ENCODE measurements at places on chromosomes 12 and 14.

GRCh38 chr12:19799895-19800602 lies 360.8 kb downstream of the AEBP2 start:
- DNase-seq, result no peak

- DNase-seq, result no peak
Measured at GRCh38 chr14:52778702-52779101, 12.7 kb downstream of the GNPNAT1 start.

- DNase-seq, result no peak
Measured at GRCh38 chr12:82434392-82434911, 76.1 kb downstream of the METTL25 start.

DNA sequence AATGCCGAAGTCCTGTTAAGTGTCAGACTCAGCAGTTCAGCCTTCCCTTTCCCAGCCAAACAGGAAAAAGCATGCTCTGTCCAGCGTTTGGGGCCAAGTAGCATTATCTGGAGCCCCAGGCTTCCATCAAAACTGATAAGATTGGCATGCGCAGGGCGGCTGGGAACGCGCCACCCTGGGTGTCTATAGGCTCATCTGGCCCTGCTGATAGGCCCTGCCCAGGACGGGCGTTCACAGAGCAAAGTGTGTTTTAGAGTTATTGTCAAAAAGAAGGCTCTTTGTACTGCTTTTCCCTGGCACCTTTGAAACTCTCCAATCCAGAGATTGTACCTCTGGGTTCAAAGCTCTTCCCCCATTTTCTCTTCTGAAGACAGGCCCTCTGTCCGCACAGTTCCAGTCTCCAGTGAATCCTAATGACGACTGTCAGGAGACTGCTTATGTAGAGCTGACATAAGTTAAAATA lies at the start of gene ART4:
Gene ART4 (minus strand): TSS at position 102 of the 463 bp plus-strand sequence. CDS start 413 bp downstream, outside the sequence.
- no peak for DNase-seq

- DNase-seq, result no peak
Measured at GRCh38 chr12:57315681-57316080, 64.7 kb upstream of the STAC3 start.

DNA sequence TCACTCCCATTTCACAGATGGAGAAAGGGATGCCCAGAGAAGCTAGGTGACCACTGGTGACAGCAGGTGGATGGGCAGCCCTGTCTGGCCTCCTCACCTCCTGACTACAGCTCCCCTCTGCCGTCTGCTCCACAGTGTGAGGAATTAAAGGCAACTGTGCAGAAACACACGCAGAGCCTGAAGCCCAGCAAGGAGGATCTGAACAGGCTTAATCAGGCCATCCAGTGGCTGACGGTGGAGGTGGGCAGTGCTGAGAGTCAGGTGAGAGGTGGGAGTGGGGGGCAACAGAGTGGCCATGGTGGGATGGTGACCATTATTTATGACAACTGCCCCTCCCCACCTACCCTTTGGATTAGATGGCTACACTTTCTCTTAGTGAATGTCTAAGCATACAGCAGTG lies 1.2 kb downstream of the KRT86 start:
- DNase-seq, result no peak

GRCh38 chr14:37848985-37849621 lies 253.7 kb downstream of the TTC6 start:
- no peak for DNase-seq

DNA sequence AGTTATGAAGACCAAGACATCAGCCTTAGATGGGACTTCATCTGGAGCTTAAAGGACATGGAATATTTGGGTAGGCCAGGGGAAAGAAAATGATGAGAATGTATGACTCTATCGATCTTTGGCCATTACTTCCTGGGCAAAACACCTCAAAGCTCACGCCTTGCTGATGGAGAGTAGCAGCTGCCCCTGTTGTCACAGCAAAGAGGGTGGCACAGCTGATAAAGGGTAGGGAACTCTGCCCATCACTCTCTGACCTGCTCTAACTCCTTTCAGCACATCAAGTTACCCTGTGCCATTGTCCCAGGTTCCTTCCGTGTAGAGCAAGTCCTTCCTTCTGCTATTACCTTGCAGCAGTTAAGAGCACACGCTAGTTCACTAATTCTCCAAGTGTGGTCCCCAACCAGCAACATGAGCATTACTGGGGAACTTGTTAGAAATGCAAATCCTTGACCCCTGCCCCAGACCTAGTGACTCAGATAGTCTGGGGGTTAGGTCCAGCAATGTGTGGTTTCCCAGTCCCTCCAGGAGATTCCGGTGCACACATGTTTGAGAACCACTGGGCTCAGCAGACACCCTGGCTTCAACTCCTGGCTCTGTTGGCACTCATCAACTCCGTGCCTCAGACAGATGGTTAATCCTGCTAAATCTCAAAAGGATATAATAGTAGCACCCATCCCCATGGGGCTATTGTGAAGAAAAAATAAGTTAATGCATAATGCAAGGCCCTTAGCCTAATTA lies 93.7 kb upstream of the EEA1 start:
- no peak for DNase-seq

DNA sequence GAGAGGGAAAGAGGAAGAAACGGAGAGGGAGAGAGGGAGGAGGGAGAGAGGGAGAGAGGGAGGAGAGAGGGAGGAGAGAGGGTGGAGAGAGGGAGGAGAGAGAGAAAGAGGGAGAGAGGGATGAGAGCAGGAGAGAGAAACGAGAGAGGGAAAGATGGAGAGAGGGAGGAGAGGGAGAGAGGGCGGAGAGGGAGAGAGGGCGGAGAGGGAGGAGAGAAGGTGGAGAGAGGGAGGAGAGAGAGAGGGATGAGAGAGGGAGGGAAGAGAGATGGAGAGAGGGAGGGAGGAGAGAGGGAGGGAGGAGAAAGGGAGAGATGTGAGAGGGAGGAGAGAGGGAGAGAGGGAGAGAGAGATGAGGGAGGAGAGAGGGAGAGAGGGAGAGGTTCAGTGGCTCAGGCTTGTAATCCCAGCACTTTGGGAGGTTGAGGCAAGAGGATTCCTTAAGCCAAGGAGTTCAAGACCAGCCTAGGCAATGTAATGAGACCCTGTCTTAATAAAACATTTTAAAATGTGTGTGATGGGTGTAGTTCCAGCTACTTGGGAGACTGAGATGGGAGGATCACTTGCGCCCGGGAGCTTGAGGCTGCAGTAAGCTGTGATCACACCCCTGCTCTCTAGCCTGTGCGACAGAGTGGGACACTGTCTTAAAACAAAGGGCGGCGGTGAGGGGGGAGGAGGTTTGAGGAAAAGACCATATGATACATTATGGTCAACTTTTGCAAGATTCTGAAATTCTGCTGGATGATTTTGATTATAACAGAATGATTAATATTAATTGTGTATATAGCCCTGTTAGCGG lies 21.3 kb upstream of the SNRPF start:
- no peak for DNase-seq

DNA sequence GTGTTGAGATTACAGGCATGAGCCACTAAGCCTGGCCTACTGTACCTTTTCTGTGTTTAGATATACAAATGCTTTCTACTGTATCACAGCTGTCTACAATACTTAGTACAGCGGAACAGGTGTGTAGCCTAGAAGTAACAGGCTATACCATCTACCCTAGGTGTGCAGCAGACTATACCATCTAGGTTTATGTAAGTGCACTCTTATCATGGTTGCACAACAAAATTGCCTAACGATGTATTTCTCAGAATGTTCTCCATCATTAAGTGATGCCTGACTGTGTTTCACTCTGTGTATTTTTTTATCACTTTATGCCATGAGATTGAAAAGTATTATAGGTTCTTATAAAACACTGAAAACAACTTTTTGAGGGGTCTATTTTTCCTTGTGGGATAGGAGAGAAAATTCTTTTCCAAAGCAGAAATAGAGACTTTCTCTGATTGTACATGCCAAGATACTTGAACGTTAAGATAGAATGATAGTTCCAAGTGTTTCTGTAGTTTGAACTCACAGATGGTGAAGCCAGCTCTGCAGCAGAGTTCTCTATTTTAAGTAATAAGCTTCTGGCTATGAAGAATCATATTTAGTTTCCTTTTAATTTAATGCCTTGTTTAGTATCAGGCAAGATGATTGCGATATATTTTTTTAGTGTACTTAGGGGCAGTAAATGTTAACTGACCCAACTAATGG lies 17.0 kb downstream of the TMPRSS12 start:
- no peak for DNase-seq

- DNase-seq, result no peak
Measured at GRCh38 chr12:105942281-105942680, 196.5 kb downstream of the NUAK1 start.

GRCh38 chr12:94942663-94943062 lies 60.8 kb downstream of the NDUFA12 start:
- no peak for DNase-seq

GRCh38 chr12:75047885-75048525 lies 161.6 kb downstream of the KCNC2 start:
- no peak for DNase-seq

- DNase-seq, result no peak
Measured at GRCh38 chr14:52154992-52155650, 86.3 kb upstream of the NID2 start.

DNA sequence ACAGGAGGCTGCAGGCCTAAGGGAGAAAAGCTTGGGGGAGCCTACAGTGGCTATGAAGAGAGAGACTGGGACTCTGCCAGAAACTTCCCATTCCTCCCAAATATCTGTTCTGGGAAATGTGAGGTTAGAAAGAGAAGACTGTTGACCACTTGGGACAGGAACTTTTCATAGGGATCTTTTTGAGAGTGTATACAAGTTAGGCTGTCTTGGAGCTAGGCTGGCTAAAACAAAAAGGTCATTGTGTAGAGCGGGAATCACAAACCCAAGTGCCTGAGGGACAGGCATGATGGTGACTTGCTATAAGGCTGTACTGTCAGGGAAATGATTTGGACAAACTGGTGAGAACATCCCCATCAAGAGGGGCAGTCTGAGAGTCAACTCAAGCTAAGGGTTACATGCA lies 175.1 kb downstream of the GRIP1 start:
- DNase-seq, result peak; percentile 2

- no peak for DNase-seq
Measured at GRCh38 chr12:121893961-121894460, 5.4 kb downstream of the PSMD9 start.

DNA sequence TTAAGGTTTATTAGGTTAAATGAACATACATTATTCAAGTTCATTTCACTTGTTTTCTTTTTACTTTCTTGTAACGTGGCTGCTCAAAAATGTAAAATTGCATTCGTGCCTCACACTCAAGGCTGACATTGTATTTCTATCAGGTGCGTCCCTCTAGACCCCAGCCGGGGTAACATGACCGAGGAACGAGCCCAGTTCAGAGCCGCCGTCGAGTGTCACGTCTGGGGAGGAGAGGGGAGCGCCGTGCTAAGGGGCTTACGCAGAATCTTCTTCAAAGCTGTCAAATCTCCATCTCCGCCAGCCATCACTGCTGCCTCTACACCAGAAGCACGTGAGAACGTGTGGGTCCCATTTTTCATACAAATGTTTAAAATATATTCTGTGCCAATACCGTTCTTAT lies 170.6 kb downstream of the RIMBP2 start:
- DNase-seq, result no peak

All from hippocampal formation (tissue), 2 donors.